ENCODE measurements at places on chromosomes 3 and 15.

GRCh38 chr15:89341316-89342005, 6.8 kb upstream of the POLG start:
- no peak for DNase-seq

DNA sequence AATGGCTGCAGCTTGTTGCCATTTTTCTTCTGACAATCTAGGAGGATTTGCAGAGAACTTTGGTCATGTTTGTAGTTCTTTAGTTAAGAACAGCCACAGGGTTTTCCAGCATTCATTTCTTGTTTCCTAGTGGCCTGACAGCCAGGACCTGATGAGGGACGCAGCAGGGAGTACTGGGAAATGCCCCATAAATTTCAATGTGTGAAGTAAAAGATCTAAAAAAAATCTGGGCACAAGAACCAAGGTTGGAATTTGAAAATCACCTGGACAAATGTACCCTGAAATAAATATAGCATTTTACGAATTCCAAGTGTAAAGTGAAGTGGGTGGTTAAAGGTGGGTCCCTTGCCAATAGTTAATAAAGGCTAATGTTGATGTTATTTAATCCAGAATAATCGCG, 195.0 kb downstream of the ZIC1 start:
- DNase-seq = no peak

GRCh38 chr3:172051957-172052354, 12.6 kb downstream of the FNDC3B start:
- DNase-seq = no peak

DNA sequence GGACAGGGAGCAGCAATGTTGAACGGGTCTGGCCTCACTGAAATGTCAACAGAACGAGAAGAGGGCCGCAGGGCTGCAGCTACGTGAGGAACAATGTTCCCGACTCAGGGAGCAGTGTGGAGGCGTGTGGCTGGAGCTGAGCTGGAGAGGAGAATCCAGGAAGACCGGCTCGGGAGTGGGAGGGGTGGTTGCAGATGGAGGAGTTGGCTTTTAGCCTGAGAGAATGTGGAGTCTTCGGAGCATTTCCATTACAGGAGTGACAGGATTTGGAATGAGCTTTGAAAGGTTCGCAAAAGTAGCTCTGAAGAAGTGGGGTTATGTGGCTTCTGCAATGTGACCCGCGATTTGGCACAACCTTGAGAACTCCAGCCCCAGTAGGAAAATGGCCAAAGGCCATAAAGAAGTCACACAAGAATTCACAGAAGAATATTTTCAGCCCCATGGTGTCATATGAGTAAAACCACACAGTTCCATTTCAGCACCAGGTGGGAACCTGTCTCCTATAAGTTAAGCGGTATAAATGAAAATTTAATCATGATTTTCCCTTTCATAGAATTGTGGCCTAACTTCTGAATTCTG, 78.8 kb upstream of the NSMCE3 start:
- no peak for DNase-seq

DNA sequence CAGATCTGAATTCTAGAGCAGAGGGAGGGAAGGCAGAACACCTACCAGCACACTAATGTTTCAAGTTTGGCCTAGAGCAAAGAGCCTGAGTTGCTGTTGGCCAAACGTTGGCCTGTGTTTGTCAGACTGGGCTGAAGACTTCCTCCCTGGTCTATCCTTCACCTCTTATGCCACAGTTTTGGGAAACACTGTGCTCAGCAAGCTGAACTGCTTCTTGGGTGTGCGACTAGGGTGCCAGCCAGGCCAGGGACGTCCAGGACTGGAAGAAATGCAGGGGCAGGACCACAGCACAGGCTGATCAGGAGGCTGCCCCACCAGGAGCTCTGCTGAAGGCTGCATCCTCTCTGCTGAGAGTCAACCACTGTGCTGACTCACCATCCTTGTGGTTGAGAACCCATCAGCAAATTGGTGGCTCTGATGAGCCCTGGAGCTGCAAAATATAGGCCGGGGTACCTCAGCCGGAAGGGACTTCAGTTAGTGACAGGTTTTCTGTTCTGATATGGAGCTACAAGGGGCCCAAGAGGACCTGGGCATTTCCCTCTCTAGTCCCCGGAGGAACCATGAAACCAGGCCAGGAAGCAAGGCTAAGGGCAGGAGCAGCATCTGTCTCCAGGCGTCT, 131.6 kb upstream of the RASGRP1 start:
- DNase-seq = no peak

DNA sequence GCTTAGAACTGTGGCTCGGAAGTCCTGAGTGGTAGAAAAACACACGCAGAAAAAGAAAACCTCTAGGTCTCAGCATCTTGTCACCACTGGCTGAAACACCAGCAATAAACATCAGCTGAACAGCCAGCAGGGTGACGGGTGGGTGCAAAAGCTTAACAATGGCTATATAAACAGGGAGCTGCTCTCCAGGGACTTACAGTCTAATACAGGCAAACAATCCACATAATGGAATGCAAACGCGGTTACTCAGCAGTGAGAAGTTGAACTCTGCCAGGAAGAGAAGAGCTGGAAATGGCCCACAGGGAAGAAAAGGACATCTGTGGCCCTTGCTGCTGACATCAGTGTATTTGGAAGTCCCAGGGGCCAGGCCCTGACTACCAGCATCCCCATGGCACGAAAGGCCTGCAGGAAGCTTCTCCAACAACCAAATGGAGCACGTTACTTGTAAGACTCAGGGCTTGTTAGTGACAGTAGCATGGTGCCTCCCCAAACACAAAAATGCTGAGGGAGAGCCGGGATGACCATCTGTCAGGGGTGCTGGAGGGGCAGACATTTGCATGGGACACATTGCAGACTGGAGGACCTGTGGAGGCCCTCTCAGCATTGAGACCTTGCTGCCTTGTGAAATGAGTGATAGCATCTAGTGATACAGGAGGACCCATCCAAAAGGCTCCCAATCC, 3.0 kb downstream of the HEG1 start:
- DNase-seq = no peak

GRCh38 chr3:122728756-122729514, 48.3 kb downstream of the PARP14 start:
- DNase-seq = no peak

GRCh38 chr3:173825730-173826129, 428.2 kb downstream of the NLGN1 start:
- DNase-seq = no peak

- no peak for DNase-seq
Measured at GRCh38 chr3:64625381-64625780, 62.4 kb downstream of the ADAMTS9 start.

DNA sequence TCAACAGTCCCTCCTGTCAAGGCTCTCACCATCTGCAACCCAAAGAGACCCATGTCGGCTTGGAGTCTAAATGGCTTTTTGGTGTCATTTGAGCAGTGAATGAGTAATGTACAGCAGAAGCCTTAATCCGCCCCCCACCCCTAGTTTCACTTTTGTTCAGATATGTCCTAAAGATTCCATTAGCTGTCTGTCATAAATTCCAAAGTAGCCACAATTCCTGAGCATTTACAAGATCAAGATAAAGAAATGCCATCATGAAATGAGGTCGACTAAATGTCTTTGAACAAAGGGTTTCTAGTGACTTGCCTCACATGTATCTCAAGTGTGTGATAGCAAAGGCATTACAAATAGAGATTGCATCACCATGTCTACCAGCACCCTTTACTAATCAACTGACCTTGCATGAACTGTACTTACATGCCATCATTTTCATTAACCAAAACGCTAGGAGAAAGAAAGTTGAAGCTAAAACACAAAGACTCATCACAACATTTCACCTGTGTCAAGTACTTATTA, 123.8 kb upstream of the PHLDB2 start:
- no peak for DNase-seq

GRCh38 chr15:27928386-27928785, 170.7 kb downstream of the OCA2 start:
- DNase-seq = no peak

GRCh38 chr3:135348690-135349089, 553.6 kb downstream of the EPHB1 start:
- DNase-seq = no peak

DNA sequence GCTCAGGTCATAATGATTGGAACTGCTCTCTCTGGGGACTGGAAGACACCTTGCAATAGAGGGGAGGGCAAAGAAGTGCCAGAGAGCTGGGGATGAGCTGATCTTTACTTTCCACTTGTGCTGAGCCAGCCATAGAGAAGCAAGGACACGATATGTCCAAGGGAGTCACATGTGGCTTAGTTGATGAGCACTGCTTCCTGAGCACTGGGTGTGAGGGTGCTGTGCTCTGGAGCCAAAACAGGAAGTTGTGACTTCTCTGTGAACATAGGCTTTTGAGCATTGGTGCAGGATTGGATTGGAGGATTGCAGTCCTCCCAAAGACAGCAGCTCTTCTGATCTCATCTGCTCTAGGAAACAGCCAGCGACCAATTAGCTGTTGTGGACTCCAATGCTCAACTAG, 6.7 kb downstream of the PARP14 start:
- no peak for DNase-seq

GRCh38 chr3:9781551-9781950, 10.7 kb downstream of the TADA3 start:
- no peak for DNase-seq

- DNase-seq = no peak
Measured at GRCh38 chr3:159672728-159673688, 315.6 kb upstream of the IL12A start.
